ENCODE measurements at places on chromosomes 5 and 9.

DNA sequence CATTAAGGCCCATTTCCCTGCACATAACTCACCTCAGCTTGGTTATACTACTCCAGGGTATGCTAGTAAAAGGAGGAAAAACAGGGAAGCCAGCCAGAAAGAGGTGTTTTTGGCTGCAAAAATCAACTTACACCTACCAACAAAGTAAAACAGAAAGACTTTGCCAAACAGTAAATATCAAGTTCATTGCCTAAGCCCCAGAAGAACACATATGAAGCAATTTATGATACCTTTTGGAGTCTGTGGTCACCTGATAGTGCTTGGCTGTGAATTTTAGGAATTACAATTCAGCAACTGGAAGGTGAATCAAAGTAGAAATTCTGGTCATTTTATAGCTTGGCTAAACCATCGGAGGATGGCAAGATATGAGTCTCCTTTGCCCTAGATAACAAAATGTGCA, 463.7 kb upstream of the CLINT1 start:
- no peak for DNase-seq

- DNase-seq: no peak
Measured at GRCh38 chr9:115495052-115495635, 377.2 kb upstream of the TNC start.

- no peak for DNase-seq
Measured at GRCh38 chr9:79768194-79768593, 196.4 kb downstream of the TLE4 start.

DNA sequence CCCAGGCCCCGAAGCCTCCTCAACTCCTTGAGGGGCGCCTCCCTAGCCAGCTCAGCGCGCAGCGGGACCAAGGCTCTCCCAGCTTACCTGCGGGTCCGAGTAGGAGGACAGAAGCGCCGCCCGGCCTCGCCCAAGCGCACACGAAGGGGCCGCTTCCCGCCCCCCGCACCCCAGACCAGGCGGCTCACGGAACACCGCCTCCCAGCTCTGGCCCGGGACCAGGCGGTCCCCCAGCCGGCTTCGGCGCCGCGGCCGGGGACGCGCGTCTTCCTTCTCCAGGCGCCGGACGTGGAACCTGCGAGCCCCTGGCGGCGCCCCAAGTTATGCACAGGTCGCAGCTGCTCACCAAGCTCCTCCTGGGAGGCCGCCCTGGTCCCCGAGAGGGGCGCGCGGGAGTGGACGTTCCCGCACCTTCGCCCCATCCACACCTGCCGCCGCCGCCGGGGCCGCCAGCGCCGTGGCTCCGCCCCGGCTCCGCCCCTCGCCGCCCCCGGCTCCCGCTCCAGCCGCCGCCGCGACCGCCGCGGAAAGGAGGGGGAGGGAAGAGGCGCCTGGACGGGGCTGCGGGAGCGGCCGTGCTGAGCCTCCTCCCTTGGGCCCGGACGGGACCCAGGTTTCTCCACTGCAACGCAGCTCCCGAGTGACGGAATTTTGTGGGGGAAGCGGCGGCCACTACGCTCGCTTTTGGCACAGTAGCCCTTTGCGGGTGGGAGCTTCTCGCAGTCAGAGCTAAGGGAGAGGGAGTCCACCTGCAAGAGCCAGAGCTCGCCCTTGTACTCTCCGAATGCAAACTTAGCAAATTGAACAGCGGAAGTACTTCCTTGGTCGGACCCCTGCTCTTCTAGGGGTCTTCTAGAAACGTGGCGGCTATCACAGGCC, 77.5 kb upstream of the IFNE start:
- peak; percentile 82 for DNase-seq

DNA sequence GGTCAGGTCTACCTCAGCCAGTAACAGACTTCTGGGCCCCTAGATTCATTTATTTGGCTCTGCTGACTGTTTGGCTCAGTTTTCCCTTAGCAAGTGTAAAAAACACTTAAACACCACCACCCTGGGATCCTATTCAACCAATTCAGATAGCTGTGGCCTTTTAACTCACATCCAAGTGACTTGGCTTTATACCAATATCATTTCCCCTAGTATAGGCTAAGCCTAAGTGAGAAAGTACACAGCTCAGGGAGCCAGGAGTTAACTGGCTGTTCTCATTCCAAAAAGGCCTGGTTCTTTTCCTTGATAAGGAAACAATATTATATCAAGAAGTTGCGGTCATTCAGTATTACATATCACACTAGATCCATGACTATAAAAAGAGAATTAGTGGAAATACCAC, 163.5 kb downstream of the ARL15 start:
- no peak for DNase-seq

- no peak for DNase-seq
Measured at GRCh38 chr9:89493181-89493580, 4.7 kb downstream of the SEMA4D start.

- no peak for DNase-seq
Measured at GRCh38 chr5:153094333-153094732, 396.1 kb upstream of the GRIA1 start.

DNA sequence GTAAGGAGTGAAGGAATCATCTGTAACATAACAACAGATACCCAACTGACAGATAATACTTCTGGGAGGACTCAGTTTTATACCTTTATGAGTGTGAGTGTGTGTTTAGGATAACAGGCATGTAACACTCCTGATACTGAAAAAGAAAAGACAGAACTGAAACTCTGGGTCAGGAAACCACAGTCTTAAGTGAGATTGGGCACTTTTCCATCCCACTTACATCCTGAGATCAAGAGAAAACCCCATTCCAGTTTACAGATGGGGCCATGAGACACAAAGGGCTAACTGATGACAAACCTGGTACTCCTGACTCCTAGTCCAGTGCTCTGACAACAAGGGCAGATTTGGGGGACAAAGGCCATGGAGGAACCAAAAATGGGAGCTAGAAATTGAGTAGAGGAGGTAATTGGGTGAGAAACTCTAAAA, 18.0 kb downstream of the IL5 start:
- DNase-seq: no peak

GRCh38 chr5:40233268-40233667, 446.4 kb upstream of the PTGER4 start:
- DNase-seq: no peak

GRCh38 chr5:68383888-68384310, 168.3 kb downstream of the PIK3R1 start:
- no peak for DNase-seq

DNA sequence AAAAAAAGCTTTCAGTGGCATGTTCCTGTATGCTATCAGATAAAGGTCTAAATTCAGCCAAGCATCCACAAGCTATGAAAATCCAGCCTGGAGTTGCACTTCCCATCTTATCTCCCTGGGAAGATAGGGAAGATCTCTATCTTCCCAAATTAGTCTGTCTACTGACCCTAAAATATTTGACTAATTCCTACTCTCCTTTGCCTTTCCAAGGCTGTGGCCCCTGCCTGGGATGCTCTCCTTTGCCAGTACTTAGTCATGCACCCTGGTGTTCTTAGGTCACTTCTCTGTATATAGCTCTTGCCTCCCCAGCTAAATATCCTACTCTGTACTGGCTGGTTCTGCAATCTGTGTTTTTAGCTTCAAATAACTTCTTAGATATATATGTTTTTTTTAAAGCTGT, 44.0 kb upstream of the PLPP1 start:
- no peak for DNase-seq

DNA sequence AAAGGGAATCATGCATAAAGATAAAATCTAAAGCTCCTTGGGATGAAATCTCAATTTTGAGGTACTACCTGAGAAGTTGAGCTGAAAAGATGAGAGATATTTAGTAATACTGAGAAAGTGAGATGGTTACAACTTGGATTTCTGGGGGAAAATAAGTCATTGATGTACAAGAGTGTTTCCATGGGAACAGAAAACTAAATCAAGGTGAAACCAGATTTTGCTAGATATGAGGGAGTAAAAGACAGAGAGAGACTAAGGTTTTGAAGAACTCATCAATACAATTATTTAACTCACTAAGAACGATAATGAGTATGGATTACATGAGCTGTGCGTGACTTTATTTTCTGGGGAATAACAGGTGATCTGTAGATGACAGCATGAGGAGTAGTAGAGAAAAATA, 10.2 kb upstream of the ST8SIA4 start:
- DNase-seq: no peak

GRCh38 chr5:123871373-123871772, 359.4 kb downstream of the CSNK1G3 start:
- no peak for DNase-seq

DNA sequence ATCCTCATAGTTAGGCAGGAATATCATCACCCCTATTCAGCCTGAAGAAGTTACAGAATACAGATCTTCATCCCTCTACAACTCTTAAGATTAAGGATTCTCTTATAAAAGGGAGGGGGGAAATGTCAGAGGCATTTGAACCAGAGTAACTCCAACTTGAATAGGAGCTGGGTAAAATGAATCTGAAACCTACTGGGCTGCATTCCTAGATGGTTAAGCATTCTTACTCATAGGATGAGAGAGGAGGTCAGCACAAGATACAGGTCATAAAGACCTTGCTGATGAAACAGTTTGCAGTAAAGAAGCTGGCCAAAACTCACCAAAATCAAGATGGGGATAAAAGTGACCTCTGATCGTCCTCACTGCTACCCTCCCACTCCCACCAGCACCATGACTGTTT, 14.4 kb downstream of the FREM1 start:
- DNase-seq: no peak

GRCh38 chr5:176810687-176811501, 535 bp downstream of the UNC5A start:
- DNase-seq: no peak

DNA sequence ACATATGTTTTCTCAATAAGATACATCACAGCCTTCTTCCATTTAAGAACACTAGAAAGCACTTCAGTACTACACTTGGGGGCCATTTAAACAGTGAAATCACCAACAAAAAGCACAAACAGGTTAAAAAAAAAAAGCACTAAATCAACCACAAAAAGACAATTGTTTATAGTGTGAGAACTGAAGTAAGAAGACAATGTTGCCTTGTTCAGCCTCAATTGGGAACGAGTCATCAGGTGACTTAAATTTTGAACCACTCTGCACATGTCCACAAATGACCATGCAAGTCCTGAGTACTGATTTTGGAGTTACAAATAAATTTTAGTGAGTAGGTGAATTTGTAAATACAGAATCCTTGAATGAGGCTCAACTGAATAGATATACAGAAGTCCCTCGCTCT, 37.2 kb upstream of the HNRNPA0 start:
- no peak for DNase-seq

DNA sequence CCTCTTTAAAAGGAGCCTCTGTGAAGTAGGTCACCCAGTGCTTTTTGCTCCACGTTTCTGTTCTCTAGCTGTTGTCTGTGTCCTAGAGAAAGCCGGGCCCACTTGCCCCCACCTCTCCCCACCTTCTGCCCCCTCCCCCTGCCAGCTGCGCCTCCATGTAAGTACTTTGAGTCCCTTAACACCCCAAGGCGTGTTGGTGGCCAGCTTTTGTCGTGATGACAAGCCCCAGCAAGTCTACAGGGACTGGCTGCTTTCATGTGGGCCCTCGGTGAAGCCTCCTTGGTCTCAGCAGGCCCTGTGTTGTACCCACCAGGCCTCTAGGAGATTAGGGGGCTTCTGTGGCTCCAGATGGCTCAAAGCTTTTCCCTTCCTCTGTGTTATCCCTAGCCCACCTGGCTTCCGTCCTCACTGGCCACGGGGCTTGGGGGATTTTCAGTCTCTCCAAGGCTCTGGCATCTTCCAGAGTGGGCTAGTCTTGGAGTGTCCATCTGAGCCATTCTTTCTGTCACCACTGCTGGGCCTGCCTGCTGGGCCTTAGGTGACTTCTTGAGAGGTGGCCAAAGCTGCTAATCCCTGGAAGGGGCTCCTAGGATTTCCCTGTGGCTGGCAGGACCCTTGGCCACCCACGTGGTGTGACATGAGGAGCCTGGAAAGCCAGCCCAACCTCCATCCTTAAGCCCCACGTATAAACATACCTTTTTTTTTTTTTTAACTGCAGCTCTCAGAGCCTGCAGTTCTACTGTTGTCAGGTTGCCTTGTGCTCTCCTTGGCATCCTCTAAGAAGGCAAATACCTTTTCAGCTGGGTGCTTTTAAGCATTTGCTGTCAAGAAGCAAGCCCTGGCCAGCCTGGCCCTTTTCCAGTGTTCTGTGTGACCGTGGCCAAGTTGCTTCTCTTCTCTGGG, 1.1 kb upstream of the NDST1 start:
- DNase-seq: no peak

DNA sequence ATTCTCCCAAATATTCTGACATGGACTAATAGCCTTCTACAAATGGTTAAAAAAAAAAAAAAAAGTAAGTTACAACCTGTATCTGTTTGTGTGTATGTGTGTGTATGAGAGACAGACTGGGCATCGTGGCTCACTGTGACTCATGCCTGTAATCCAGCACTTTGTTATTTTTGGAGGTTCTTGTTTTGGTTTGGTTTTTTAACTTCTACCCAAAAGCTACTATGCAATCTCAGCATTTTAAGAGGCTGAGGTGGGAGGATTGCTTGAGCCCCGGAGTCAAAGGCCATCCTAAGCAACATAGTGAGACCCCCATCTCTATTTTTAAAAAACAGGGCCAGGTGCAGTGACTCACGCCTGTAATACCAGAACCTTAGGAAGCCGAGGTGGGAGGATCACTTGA, 17.6 kb upstream of the HAVCR1 start:
- DNase-seq: no peak

- no peak for DNase-seq
Measured at GRCh38 chr9:132260846-132261245, 93.9 kb downstream of the SETX start.

DNA sequence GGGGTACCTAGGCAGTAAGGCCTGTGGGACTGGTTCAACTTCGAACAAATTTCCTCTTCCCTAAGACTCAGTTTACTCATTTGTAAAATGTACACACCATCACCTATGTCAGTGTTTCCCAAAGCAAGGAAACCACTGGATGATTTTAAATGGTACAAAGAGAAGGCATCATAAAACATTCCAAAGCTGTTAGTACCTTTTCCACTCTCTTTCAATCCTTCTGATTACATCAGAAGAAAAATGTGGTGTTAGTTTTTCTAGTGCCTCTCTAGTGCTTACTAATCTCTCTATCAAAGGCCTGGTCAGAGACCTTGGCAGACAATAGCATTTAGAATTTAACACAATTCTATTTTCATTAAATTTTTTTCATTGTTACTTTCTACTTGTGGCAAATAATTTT, 18.1 kb downstream of the NR6A1 start:
- no peak for DNase-seq

DNA sequence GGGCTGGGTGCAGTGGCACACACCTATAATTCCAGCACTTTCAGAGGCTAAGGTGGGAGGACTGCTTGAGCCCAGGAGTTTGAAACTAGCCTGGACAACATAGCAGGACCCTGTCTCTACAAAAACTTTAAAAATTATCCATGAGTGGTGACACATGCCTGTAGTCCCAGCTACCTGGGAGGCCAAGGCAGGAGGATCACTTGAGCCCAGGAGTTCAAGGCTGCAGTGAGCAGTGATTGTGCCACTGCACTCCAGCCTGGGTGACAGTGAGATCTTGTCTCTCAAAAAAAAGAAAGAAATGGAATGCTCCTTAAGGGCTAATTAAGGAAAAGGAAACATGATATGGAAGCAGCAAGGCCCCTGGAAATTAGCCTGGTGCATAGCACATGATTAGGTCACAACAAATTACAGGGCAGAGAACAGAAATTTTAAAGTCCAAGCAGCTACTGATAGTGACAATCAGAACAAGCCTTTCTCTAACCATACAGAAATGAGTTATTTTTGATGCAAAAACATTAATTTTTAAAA, 19.5 kb downstream of the ANKH start:
- DNase-seq: no peak
